Stimulated activated CD4-positive, alpha-beta T cell treated with anti-CD3 and anti-CD28 coated beads, Interleukin-2, amount 100 ng/mL, for 24 hours (primary cell): ENCODE measurements at places on chromosomes 3 and 15.
A peak's percentile ranks its signal among the peaks of the same experiment; 100 is the strongest.

DNA sequence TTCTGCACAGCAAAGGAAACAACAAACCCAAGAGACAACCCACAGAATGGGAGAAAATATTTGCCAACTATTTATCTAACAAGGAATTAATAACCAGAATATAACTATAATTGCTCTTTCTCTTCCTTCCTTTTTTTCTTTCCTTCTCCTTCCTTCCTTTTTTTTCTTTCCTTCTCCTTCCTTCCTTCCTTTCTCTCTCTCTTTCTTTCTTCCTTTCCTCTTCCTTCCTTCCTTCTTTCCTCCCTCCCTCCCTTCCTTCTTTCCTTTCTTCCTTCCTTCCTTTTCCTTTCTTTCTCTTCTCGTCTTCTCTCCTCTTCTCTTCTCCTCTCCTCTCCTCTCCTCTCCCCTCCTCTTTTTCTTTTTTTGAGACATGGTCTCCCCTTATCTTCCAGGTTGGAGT is 345.4 kb upstream of the ARRDC4 start:
- DNase-seq, result no peak

DNA sequence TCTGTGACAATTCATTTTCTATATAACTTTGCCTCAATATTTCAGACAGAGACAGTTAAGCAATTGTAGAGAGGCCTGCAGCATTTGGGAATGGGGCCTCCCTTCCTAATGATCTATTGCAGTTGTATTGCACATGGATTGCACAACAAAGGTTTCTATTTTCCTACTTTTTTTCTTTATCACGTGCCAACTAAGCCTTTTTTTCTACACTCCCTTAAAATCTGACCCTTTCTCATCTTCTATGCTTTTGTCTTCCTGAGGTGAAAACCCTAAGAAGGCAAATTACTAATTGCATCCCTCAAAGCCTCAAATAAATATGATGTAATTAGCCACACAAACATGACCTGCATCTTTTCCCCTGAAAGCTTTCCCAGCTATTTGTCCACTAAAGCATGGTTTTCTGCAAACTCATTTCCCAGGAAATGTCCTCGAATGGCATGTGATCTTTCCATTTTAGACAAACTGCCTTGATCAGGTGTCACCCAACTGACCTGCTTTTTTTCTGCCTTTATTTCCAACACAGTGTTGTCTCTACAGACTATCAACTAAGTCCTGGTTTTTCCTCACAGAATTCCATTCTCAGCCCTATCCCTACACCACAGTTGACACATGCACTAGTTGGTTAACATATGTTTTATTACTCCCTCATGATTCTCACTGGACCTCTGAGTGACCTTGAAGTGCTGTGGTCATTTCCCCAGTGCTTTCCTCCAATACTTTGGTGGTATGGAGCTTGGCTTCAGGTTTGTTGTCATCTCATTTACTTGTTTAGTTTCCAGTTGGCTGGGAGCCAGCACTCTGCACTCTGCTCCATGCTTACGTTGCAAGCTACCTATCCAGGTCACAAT is 31.9 kb upstream of the TSC22D2 start:
- DNase-seq, result no peak

GRCh38 chr3:10173095-10173925 is 8.6 kb downstream of the IRAK2 start:
- no peak for DNase-seq

DNA sequence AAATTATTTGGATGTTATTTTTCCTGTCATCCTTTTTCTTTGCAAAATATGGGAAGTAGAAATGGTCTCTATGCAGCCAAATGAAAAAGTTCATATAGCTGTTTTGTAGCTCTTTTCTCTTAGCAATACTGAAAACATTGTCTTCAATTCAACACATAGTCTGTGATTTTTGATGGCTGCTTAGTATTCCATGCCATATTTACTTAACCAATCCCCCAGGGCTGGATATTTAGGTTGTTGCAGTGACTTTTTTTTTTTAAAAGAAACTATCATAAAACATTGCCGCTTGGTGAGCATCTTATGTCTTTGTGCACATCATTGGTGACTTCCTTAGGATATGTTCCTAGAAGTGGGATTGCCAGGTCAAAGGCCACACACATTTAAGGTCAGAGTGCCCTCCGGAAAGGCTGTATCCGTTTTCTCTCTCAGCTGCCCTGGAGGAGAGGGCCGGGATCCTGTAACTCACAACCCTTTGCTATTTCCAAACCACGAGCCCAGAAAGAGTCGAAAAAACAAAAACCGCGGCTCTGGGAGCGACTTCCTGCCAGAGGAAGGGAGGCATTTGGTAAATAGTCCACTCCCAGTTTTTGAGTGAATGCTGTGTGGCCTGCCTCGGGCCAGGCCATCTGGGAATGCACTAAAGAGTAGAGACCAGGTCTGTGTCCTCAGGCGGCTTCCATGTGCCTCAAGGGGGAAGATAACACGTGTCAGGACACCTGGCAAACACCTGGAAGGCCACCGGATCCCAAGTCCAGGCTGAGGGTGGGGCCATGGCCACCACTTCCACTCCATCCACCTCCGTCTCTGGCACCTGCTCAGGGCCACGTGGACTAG is 41.9 kb downstream of the SMAD6 start:
- no peak for DNase-seq

DNA sequence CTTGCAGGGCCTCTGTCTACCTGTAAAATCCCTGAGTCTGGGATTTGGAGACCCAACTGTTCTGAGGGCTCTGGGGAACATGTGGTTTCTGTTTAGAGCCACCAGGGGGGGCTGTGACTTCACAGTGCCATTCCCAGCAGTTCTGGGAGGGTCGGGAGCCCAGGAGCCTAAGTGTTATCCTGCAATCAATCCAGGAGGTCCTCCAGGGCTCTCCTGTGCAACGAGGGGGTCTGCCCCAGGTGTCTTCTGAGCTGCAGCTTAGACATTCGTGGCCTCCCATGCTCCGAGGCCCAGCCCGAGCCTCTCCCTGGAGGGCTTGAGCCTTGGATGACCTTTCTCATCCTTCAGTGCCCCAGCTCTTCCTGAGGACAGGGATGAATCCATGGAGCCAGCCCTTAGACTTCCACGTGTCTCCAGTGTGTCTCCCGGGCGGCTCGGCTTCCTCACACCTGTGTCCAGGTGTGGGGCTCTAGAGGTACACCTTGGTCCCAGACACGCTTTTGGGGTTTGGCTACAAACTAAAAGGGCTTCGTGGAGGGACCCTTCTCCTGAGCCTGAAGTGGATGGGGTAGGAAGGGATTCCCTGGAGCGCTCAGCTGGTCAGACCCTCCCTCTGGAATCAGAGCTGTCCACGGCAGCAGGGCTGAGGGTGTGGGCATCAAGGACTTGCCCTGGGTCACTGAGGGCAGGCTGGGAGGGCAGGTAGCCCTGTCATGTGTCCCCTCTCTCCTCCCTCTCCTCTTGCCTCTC is 20.3 kb upstream of the ABTB1 start:
- peak; percentile 36 for DNase-seq

DNA sequence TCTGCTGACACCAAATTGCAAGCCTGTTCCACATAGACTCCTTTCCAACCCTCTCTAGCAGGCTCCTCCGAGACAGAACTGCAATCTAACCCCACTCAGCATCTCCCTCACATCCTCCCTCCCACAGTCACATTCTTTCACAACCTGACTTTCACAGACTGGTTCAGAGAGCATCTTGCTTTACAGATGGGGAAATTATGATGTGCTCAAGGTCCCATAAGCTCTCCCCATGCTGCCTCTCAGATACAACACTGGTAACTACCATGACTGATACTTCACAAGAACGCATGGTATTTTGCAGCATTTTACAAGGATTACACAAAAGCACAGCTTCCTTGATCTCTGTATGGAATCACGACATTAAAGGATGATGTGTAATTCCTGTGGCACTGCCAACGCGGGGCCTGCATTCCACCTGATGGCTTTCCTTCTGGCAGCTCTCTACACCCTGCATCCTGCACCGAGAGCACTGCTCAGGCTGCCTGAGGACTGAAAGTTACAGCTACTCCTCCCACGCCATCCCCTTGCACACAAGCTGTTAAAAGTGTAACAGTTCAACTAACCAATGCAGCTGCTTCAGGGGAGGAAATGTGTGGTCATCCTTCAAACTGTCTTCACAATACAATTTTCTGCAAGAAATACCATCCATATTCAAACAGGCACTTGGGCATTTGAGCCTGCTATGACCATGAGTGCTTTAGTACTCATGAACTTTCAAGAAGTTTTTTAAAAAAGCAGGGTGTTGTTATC is 27.6 kb downstream of the TBC1D2B start:
- DNase-seq, result peak; percentile 68

GRCh38 chr3:184637705-184638104 is 74.2 kb downstream of the MAGEF1 start:
- DNase-seq, result no peak

DNA sequence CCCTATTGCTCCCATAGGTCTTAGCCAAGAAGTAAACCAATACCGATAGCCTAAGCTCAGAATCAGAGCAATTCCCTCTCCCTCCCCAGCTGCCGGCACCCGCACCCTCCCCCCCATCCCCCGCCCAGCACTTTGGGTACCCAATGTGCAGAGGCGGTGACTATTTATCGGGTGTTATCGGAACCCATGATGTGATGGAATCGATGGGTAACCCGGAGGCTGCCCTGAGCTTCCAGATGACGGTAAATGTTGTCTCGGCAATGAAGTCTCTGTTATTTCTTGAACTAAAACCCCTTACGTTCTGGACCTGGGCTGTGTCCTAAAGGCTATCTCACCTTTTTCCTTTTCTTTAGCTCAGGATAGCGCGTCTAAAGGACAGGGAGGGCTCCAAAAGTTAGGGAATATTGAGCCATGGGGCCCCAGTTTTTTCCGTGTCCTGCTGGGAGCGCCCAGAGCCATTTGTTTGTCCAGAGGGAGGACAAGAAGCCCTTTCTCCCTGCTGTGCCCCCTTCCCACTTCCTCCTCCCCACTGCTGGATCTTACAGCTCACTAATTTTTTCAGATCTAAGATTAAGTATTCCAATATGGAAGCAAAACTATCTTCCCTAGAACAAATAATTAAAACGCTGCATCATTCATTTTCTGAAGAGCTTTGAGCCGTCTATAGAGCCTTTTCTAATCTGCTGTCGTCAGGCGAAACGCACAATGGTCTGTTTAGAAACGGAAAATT is 1.5 kb downstream of the SLITRK3 start:
- DNase-seq, result no peak

DNA sequence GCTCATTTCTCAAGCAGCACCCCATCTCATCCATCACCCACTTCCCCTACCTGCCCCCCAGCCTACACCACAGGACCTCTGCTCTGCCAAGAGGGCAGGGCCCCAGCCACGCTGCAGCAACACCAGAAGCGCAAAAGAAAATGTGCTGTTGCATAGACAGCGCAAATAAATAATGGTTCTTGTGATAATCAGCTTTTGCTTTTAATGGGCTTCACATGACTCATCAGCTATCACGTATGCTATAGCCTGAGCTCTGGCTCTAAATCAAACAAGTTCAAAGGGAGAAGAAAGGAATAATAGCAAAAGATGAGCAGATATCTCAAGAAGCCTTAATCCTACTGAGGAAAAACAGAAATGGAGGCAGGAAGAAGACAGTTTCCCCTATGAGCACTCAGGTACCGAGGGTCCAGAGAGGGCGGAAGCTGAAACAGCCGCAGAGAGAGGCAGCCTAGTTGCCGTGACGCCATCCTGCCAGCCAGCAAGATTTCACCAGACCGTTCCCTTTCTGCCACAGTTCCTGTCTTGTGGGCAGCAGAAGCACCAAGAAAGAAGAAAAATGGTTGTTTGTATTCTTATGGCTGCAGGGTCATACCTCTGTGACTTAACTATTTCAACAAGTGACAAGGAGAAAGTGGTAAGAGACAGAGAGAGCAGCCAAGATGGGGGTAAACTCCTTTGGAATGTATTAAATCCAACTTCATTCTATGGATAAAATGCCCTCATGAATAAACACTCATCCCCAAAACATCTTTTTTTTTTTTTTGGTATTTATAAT is 22.0 kb downstream of the RAB27A start:
- DNase-seq, result peak; percentile 65

DNA sequence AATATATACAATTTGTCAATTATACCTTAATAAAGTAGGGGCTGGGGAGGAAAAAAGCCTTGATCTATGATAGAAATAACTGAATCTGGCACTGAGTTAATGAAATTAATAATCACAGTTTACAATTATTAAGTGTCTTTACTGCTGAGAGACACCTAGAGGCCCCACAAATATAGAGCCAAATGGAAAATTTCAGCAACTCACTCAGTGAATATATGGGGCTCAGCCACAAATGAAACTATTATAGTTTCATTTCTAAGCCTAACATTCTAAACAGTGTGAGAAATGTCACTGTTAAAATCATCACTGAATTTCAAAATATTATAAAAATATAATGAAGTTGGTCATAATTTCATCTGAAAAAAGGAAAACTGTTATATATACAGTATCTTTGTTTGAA is 40.3 kb downstream of the GNB4 start:
- no peak for DNase-seq

DNA sequence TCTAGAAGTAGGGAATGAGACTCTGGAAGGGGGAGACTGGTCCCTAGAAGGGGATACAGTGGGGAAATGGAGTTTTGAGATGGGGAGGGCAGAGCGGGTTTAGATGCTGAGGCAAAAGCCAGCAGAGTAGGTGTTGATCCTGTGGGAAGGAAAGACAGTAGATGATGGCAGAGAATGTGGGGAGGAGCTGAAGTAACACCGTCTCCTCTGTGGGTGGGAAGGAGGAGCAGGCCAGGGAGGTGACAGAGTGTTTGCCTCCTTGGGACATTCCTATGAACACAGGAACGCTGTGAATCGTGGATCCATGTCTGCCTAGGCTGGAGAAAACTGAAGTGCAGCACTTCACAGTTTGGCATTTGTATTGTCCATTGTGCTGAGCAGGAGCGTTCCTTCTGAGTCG is 20.4 kb downstream of the GRK7 start:
- DNase-seq, result no peak

DNA sequence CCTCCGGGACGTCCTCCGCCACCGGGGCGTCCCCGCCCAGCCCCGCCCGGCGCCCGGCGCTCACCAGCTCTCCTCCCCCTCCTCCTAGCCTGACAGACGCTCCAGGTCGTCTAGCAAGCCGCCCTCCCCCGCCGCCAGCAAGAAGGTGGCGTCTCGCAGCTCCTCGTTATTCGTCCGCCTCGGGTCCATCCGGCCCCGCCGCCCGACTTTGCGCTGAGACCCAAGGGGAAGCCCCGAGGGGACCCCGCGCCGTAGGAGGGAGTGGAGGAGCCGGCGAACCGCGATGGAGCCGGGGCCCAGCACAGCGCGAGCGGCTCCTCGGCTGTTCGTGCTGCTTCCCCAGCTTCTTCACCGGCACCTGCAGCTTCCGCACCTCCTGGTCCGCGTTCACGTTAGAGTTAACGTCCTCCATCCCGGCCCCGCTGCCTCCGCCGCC is 26.3 kb upstream of the MTHFS start:
- peak; percentile 76 for DNase-seq

GRCh38 chr3:125240496-125240895 is 27.9 kb upstream of the SLC12A8 start:
- DNase-seq, result no peak
